ENCODE measurements at places on chromosomes 3 and 15.
A peak's percentile ranks its signal among the peaks of the same experiment; 100 is the strongest.

DNA sequence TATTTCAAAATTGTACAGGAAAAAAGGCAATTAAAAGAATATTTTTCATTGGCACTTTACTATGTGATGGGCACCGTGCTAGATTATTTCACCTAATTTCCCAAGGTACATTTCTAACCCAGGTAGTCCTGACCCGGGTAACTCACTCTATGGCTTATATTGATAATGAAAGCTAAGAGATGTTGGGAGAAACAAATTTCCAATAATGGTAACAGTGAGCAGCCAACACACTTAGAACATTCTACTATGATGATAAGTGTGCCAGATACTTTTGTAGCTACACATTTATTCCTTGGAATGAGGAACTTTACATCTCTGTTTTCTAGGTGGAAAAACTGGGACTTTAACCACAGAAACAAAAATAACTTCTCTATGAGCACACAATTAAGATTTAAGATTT, 7.5 kb downstream of the CCNL1 start:
- H3K27ac ChIP-seq: no peak overlapping the region
- no peaks in the 10 kb centered on the region for H3K27me3 ChIP-seq
- H3K4me3 ChIP-seq: no peak overlapping the region
- no peak for DNase-seq
- H3K4me1 ChIP-seq: peaks cover 46% of the 10 kb centered on the region
- no peaks in the 10 kb centered on the region for H3K36me3 ChIP-seq

GRCh38 chr15:58556541-58556940, 124.8 kb downstream of the LIPC start:
- no peaks in the 10 kb centered on the region for H3K36me3 ChIP-seq
- no peak overlapping the region for H3K4me3 ChIP-seq

- no peaks in the 10 kb centered on the region for H3K36me3 ChIP-seq
- no peak overlapping the region for H3K4me3 ChIP-seq
- DNase-seq: peak; percentile 29
- H3K27me3 ChIP-seq: no peaks in the 10 kb centered on the region
- no peak overlapping the region for H3K27ac ChIP-seq
Observed at GRCh38 chr3:56415652-56416051, 52.6 kb downstream of the ERC2 start.

DNA sequence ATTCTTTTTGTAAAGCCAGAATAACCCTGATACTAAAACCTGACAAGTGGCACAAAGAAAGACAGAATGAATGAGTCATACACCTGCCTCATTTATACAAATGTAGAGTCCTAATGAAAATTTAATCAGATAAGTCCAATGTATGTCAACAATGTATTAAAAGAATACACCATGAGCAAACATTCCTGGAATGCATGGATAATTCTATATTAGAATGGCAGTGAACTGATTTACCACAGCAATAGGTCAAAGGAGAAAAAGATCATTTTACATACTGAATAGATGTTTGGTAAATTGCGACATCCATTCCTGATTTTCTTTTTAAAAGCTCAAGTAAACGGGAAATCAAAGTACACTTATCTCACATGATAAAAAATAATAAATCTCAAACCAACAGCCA, 11.2 kb upstream of the LOXL1 start:
- no peak for DNase-seq
- H3K4me3 ChIP-seq: no peak overlapping the region
- H3K36me3 ChIP-seq: no peaks in the 10 kb centered on the region
- no peak overlapping the region for H3K27ac ChIP-seq
- no peaks in the 10 kb centered on the region for H3K4me1 ChIP-seq

DNA sequence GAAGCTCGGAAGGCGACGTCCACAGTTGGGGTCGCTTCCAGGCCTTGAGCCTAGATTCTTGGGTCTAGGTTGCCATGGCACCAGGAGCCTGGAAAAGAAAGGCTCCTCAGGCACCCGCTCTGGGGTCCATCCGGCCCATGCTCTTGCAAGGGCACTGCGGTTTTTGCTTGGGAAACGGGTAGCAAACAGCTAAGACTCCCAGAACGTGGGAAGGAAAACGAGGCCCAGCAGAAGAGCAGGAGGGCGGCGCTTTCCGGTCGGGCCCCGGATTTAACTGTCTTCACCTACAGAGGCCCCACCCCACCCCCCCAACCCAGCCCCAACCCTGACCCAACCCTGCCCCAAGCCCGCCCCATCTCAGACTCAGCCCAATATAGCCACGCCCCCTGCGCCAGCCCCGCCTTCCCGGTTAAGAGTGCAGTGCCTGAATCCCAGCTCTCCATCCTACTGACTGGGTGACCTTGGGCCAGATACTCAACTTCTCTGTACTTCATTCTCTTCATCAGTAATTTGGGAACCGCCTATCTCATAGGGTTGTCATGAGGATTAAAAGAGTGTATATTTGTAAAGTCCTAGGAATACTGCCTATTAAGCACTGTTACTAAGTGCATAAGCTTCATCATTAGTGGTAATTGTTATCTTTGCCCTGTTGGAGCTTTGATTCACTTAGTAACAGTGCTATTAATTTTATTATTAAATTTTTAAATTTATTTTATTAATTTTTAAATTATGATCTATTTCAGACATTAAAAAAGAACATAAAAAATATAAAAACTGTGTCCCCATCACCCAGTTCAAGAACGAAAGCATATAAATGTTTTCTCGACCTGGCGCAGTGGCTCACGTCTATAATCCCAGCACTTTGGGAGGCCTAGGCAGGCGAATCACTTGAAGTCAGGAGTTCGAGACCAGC, 28.4 kb upstream of the SMAD6 start:
- DNase-seq: peak; percentile 34
- H3K36me3 ChIP-seq: no peaks in the 10 kb centered on the region
- no peak overlapping the region for H3K4me3 ChIP-seq

GRCh38 chr3:171842864-171843518, at the start of gene TMEM212:
Gene TMEM212 (plus strand): TSS chr3:171843349. CDS start chr3:171843384, 35 bp downstream.
- H3K27ac ChIP-seq: no peak within 1 kb of the TSS
- no peaks in the 10 kb centered on the region for H3K36me3 ChIP-seq
- no peaks in the 10 kb centered on the region for H3K27me3 ChIP-seq
- H3K4me3 ChIP-seq: no peak within 1 kb of the TSS

GRCh38 chr15:70474471-70475406, 288.6 kb downstream of the UACA start:
- H3K4me3 ChIP-seq: no peak overlapping the region
- H3K4me1 ChIP-seq: no peaks in the 10 kb centered on the region
- no peak for DNase-seq
- H3K27me3 ChIP-seq: no peaks in the 10 kb centered on the region
- peak overlapping the region; percentile 25 for H3K27ac ChIP-seq

DNA sequence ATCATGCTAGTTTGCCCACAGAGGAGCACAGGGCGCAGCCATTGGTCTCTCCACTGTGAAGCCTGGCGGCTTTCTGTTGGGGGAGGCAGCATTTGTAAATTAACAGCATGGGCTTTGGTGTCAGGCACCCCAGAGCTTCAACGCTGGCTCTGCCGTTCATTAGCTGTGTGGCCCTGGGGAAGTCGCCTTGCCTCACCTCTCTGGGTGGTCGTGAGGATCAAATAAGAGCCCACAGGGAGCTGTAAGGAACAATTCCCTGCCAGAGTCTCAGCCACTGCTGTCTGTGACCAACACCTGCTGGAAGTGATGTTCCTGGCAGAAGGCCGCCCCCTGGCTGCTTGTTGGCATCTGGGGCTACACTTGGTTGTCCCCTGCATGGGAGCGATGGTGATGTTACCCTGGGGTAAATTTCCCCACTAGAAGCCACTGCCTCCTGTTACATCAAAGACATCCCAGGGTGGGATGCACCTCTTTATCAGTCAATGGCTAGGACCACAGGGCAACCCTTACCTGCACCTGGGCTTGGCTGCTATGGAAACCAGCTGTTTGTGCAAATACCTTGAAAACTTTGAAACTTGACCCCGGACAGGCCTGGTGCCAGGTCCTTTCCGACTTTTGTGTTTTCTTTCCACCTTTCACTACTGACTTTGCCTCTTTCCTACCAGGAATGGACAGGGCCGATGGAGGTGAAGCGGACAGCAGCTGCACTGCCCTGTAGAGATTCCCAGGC, 36.9 kb downstream of the DNASE1L3 start:
- DNase-seq: no peak
- no peaks in the 10 kb centered on the region for H3K27me3 ChIP-seq
- H3K4me3 ChIP-seq: no peak overlapping the region
- peaks cover 28% of the 10 kb centered on the region for H3K4me1 ChIP-seq
- H3K36me3 ChIP-seq: no peaks in the 10 kb centered on the region
- H3K27ac ChIP-seq: no peak overlapping the region

GRCh38 chr3:42013691-42014457, 52.0 kb upstream of the ULK4 start:
- H3K4me1 ChIP-seq: peaks cover 34% of the 10 kb centered on the region
- H3K4me3 ChIP-seq: peak overlapping the region; percentile 84
- H3K36me3 ChIP-seq: no peaks in the 10 kb centered on the region
- no peak overlapping the region for H3K27ac ChIP-seq
- H3K27me3 ChIP-seq: no peaks in the 10 kb centered on the region

- H3K4me1 ChIP-seq: peaks cover 3% of the 10 kb centered on the region
- no peaks in the 10 kb centered on the region for H3K27me3 ChIP-seq
- H3K27ac ChIP-seq: no peak overlapping the region
- DNase-seq: no peak
Observed at GRCh38 chr15:52683580-52683979, 4.4 kb upstream of the ATOSA start.

- H3K27ac ChIP-seq: no peak overlapping the region
- H3K36me3 ChIP-seq: no peaks in the 10 kb centered on the region
- DNase-seq: no peak
- no peaks in the 10 kb centered on the region for H3K4me1 ChIP-seq
Observed at GRCh38 chr3:56691165-56692000, 8.3 kb upstream of the TASOR start.

- H3K36me3 ChIP-seq: no peaks in the 10 kb centered on the region
- H3K27ac ChIP-seq: peak overlapping the region; percentile 94
- H3K4me1 ChIP-seq: peaks cover 48% of the 10 kb centered on the region
- H3K27me3 ChIP-seq: no peaks in the 10 kb centered on the region
Observed at GRCh38 chr3:194269610-194270145, 81.5 kb downstream of the CPN2 start.

- H3K4me3 ChIP-seq: no peak overlapping the region
- H3K36me3 ChIP-seq: no peaks in the 10 kb centered on the region
- no peak overlapping the region for H3K27ac ChIP-seq
- no peaks in the 10 kb centered on the region for H3K27me3 ChIP-seq
- DNase-seq: no peak
Observed at GRCh38 chr3:37715358-37715757, 146.3 kb upstream of the CTDSPL start.

GRCh38 chr3:160945336-160945735, 159.8 kb downstream of the B3GALNT1 start:
- no peaks in the 10 kb centered on the region for H3K27me3 ChIP-seq
- no peak overlapping the region for H3K4me3 ChIP-seq

GRCh38 chr3:173502983-173503568, 105.5 kb downstream of the NLGN1 start:
- no peak overlapping the region for H3K27ac ChIP-seq
- no peaks in the 10 kb centered on the region for H3K27me3 ChIP-seq
- H3K36me3 ChIP-seq: no peaks in the 10 kb centered on the region
- DNase-seq: no peak

- no peak overlapping the region for H3K27ac ChIP-seq
- no peak for DNase-seq
- no peaks in the 10 kb centered on the region for H3K4me1 ChIP-seq
- no peaks in the 10 kb centered on the region for H3K36me3 ChIP-seq
Observed at GRCh38 chr3:145557405-145557804, 603.6 kb downstream of the PLOD2 start.

GRCh38 chr3:118180853-118181252, 853.8 kb downstream of the IGSF11 start:
- no peaks in the 10 kb centered on the region for H3K4me1 ChIP-seq
- DNase-seq: no peak
- no peak overlapping the region for H3K27ac ChIP-seq
- H3K27me3 ChIP-seq: no peaks in the 10 kb centered on the region
- H3K36me3 ChIP-seq: no peaks in the 10 kb centered on the region
- H3K4me3 ChIP-seq: no peak overlapping the region

GRCh38 chr15:40790718-40791117, 16.2 kb upstream of the ZFYVE19 start:
- H3K36me3 ChIP-seq: no peaks in the 10 kb centered on the region
- no peaks in the 10 kb centered on the region for H3K27me3 ChIP-seq
- DNase-seq: no peak
- no peak overlapping the region for H3K27ac ChIP-seq

DNA sequence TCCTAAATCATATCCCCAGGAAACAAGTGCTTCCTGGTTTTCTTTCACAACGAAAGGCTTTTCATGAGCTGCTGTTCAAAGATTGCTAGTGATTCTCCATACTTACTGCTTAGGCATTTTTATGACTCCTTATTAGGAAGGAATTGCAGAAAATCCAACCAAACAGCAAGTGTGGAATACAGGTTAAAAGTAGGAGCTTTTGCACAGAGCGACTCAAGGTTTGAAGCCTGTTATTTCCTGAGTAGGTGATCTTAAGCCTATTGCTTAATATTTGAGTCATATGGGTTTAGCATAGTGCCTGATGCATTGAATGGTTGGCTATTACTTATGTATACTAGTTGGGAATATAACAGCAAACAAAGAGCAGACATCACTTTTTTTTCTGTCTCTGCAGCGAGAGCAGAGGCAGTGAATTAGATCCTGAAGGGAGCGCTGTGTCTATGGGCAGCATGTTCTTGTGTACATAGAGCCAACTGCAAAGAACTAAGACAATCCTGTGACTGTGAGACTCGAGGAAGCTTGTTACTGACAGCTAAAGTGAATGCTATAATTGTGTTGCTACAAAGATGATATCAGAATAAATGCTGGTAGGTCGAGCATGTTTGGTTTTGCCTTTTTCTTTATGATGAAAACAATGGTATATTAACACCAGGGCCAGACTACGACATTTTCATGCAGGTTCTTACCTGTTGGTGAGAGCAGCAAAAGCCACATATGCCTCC, 6.3 kb downstream of the TM4SF1 start:
- no peaks in the 10 kb centered on the region for H3K36me3 ChIP-seq
- no peaks in the 10 kb centered on the region for H3K27me3 ChIP-seq
- no peak for DNase-seq
- no peak overlapping the region for H3K27ac ChIP-seq
- no peaks in the 10 kb centered on the region for H3K4me1 ChIP-seq
- H3K4me3 ChIP-seq: peak overlapping the region; percentile 19

GRCh38 chr3:177930771-177931170, 605.5 kb upstream of the KCNMB2 start:
- peaks cover 16% of the 10 kb centered on the region for H3K4me1 ChIP-seq
- H3K27ac ChIP-seq: no peak overlapping the region

GRCh38 chr3:59660376-59660775, 610.6 kb upstream of the CFAP20DC start:
- no peak for DNase-seq
- H3K4me1 ChIP-seq: no peaks in the 10 kb centered on the region
- no peaks in the 10 kb centered on the region for H3K27me3 ChIP-seq
- no peaks in the 10 kb centered on the region for H3K36me3 ChIP-seq
- H3K4me3 ChIP-seq: no peak overlapping the region
- H3K27ac ChIP-seq: no peak overlapping the region

DNA sequence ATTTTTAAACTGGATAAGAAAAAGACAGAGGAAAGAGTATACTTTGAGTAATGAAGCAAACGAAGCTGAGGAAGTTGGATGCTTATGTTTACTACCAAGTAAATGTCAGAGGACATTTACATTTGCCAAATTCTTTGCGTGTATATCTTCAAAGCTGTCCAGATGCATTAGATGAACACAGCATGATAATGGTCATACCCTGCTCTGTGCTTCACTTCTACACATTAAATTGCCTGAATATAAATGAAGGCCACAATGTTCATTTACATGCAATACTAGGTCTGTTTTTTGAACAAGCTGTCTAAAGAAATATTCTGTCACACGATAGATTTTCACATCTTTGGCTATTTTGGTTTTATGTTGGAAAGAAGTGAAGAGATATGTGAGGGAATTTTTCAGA, 405.8 kb upstream of the ADAMTS9 start:
- H3K4me1 ChIP-seq: no peaks in the 10 kb centered on the region
- no peak for DNase-seq
- H3K4me3 ChIP-seq: no peak overlapping the region

All from adrenal gland (tissue), 19 donors.